CD4-positive, alpha-beta T cell (primary cell): ENCODE measurements at places on chromosomes 5 and 9.

GRCh38 chr5:170056561-170057267, 49.0 kb upstream of the FOXI1 start:
- DNase-seq, result no peak

DNA sequence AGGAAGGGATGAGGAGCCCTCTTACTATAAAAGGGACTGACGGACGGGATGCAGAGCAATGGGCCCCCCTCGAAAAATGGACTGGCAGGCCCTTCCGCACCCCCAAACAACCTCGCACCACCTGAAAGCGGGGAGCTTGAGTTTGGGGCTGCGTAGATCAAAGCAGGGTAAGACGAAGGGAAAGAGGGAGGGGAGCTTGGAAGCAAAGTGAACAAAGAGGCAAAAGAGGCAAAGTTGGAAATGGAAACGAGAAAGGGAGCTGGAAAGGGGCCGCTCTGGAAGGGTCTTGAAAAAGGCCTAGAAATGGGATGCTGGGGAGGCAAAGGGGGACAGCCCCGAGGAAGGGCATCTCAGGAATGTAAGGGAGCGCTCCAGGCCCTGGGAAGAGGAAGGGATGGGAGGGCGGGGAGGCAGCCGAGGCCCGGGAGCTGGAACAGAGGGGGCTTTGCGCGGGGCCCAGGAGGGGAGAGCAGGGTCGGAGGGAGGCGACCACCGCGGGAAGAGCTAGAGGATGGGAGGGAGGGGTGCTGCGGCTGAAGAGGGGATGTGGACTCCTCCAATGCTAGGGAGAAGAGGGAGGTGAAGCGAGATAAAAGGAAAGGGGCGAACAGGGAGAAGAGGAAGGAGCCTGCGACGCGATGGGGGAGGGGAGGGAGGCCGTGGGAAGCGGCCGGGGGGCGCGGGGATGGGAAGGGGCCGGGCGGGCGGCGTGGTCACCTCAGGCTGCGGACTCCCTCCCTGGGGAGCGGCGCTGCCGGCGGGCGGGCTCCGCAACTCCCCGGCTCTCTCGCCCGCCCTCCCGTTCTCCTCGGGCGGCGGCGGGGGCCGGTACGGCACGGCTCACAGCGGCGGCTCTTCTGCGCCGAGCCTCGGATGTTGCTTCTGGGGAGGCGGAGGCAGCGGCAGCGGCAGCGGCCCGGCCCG, 577 bp downstream of the RNF145 start:
- no peak for DNase-seq

GRCh38 chr5:178551059-178551458, 39.1 kb downstream of the COL23A1 start:
- no peak for DNase-seq

- peak; percentile 13 for DNase-seq
These were observed 36.3 kb downstream of the PFDN1 start for GRCh38 chr5:140266471-140267200.

- DNase-seq, result no peak
These were observed 150.0 kb upstream of the PTCH1 start for GRCh38 chr9:95666785-95667155.

GRCh38 chr5:173324115-173325001, 3.9 kb downstream of the STC2 start:
- no peak for DNase-seq

- DNase-seq, result no peak
These were observed 216.9 kb downstream of the C9orf50 start for GRCh38 chr9:129403779-129404620.
